ENCODE measurements at places on chromosomes 6 and 20.

DNA sequence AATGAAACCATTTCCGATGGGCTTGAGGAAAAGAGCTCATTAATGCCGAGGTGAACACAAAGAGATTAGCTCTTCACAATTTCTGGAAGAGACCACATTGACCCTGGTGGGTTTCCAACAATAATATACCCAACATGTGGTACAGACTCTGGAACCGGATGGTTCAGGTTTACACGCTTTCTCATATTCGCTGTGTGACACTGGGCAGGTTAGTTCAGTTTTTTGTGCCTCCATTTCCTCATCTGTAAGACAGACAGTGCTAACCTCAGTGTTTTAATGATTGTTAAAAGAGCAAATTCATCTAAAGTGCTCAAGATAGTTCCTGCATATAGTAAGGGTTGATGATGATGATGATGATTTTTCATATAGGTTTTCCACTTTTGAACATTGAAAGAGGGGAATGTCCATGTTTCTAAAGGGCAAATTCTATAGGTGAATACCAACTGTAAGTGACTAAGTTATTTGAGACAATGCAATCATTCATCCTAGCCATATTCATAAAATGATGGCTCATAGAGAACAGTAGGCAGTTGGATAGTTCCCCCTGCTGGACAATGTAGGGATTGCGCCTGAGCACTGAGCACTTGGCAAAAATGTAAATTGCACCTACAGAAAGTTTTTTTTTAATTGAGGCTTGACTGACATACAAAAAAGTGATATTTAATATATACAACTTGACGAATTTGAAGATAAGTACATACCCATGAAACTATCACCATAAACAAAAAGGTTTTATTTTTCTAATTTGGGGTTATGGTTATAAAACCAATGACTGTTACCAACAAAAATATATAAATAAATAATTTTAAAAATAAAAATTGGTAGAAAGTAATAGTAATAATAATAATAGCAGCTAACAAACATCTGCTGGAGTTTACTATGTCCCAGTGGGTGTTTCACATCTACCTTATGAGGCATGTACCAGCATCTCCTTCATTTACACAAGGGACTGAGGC, 2.1 kb upstream of the PERP start:
- DNase-seq: peak; percentile 73

GRCh38 chr6:110357298-110357663, 868 bp downstream of the METTL24 start:
- no peak for DNase-seq

DNA sequence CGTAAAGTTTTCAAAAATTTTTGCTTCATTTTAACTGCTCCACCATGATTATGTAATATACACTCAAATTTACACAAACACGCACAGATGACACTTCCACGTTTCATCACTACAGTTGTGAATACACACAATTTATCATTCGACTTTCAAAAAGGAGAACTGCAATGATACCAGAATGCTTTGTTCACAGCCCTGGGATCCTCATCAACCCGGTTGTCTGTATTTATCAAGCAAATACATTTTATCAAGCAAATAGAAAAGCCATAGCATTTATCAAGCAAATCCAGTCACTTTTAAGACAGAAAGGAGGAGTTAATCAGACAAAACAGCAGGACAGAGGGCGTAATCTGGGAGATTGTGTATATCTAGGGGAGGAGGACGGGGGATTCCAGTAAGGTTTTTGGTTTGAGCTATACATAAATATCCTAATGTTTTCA, 20.3 kb upstream of the ABT1 start:
- no peak for DNase-seq

- peak; percentile 54 for DNase-seq
Measured at GRCh38 chr20:54017846-54018245, 52.5 kb downstream of the BCAS1 start.

- DNase-seq: no peak
Measured at GRCh38 chr6:43766500-43766853, 3.5 kb upstream of the VEGFA start.

DNA sequence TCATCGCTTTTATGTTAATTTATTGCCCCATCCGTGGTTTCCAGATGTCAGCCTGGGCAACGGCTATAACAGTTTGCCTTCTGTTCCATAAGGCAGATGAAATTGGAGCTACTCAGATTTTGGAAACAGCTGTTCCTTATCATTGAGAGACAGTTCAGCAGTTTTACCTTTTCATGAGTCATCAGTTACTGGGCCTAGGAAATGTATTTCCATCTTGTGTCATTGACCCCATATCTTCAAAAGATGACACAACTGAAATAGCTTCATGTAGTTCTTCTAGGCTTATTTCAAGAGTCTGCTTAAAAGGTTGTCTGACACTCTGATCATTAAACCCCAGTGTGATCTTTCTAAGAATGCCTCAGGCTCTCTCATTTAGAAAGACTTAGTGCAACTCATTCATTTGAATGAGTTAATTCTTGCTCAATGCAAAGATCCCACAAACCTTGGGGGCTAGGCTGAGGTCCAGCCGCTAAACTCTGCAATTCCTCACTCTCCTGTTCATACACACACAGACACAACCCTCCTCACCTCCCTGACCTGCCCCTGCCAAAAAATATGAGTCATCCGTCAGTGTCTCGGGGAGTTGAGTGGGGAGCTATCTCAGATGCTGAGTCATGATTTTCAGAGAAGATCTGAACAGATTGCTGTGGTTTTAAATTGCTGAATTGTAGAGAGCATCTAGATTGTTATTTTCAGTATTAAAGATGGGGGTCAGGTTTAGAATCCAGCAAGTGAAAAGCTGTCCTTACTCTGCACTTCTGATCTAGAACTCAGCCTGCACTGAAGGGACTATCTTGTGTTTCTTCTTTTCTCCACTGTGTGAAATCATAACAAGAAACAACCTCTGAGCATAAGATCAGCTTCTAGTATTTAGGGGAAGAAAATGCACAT, 61.8 kb downstream of the RPP40 start:
- peak; percentile 65 for DNase-seq

DNA sequence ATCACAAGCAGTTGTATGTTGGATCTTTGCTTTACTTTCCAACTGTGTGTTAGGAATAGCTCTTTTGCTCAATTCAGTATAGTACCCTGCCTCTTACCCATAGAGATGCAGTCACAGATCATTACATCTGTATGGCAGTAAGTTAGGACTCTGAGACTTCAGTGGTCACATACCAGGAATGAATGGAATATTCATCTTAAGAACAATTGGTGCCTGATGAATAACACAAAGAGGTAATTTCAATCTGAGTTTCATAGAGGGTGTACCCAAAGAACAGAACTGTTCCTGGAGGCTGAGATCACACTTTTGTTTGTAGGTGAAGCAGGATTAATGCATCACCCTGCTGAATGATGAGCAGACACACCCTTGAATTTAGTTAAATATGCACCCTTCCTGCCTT, 28.7 kb upstream of the KIF13A start:
- no peak for DNase-seq

DNA sequence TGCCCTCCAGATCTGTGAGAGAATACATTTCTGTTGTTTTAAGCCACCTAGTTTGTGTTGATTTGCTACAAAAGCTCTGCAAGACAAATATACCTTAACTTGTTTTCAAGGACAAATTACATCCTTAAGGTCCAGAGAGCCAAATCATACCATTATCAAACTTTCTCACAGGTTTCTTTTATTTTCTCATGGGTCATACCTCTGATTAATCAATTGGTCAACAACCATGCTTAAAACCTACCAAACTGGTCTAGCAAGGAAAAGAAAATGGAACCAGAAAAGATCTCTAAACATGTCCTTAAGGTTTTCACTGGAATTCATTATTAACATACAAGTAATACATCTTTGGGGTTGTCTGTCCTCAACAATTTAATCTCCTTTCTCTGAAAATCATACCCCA, 535.0 kb downstream of the CD83 start:
- DNase-seq: no peak

- no peak for DNase-seq
Measured at GRCh38 chr6:51382847-51383246, 564.2 kb downstream of the TFAP2B start.

GRCh38 chr6:36954262-36954931, at the start of gene PI16:
TSS of gene PI16 (plus strand) at chr6:36954738. CDS start at chr6:36954761, 23 bp downstream.
- DNase-seq: no peak

DNA sequence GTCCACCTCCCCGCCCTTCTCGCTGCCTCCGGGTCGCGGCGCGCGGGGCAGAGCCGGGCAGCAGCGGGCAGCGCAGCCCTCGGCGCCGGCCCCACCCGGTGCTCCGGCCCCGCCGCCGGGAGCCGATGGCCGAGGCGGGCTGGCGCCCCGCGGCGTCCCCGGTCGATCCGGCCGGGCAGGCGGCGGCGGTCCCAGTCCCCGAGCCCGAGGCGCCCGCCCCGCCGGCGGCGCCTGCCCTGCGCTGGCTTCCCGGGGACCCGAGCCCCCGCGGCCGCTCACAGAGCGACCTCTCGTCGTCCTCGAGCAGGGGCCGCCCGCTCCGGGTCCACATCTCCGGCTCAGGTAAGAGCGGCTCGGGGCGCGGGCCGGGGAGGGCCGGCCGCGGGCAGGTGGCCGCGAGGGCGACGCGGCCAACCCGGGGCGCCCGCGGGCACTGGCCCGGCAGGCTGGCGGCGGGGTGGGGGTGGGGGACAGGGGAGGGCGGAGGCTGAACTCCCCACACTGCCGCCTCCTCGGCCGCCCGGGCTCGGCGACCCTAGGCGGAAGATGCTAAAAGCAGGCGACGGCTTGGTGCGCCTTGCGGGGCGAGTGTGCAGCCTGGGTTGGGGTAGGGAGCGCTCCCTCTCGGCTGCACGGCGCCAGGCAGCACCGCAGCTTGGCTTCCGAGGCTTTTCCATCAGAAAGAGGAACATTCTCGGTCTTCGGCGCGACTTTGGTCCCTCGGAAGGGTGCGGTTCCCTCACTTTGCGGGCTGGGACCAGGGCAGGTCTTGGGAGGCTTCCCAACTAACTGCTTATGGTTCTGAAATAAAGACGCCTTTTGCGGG, 25.6 kb upstream of the FUCA2 start:
- DNase-seq: peak; percentile 57

GRCh38 chr6:15089569-15090144, 156.2 kb upstream of the JARID2 start:
- DNase-seq: no peak

GRCh38 chr6:114346451-114346850, 3.6 kb upstream of the HS3ST5 start:
- DNase-seq: no peak

DNA sequence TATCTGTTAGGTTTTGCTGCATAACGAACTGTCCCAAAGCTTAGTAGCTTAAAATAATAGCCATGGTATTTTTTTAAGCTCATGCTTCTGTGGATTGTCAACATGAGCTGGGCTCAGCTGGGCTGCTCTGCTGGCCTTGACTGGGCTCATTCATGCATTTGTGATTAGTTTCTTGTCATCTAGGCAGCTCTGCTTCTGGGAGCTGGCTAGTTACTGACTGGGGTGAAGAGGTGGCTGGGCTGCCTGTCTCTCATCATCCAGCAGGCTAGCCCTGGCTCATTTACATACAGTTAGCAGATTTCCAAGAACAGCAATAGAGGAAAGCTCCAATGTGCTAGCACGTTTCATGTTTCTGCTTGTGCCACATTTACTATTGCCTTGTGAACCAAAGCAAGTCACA, 165.1 kb upstream of the PCSK2 start:
- DNase-seq: no peak

- no peak for DNase-seq
Measured at GRCh38 chr6:113184736-113185135, 672.4 kb upstream of the MARCKS start.

- no peak for DNase-seq
Measured at GRCh38 chr6:126253431-126253830, 86.5 kb upstream of the CENPW start.

- no peak for DNase-seq
Measured at GRCh38 chr20:62741191-62741691, 32.6 kb downstream of the NTSR1 start.

GRCh38 chr6:168091381-168092264, 12.6 kb upstream of the FRMD1 start:
- DNase-seq: no peak

DNA sequence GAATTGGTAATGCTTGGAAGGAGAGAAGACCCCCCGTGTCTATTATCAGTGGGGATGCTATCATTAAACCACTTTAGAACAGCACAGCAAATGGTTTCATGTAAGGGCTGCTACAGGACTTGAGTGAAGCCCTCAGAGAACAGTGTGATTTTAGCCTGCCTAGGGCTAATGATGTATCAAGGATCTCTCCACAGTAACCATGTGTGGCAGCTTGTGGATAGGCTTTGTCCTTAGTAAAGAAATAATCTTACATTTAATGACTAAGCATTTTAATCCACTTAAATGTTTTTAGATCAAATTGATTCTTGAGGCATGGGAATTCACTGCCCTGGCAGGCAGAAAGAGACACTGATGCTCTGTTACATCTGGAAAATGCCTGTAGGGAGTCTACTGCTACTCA, 495.1 kb downstream of the NKAIN2 start:
- DNase-seq: no peak

- DNase-seq: peak; percentile 38
Measured at GRCh38 chr6:52162940-52163908, 23.0 kb upstream of the IL17A start.

- DNase-seq: no peak
Measured at GRCh38 chr20:25020901-25021301, 28.4 kb upstream of the APMAP start.

- DNase-seq: no peak
Measured at GRCh38 chr6:166864333-166864732, 92.0 kb downstream of the RNASET2 start.

Measured in GM13977 (cell line).